ENCODE measurements at places on chromosomes 1 and 21. TPM values are rescaled to one million over a fixed set of nuclear protein-coding genes. Genes with fewer than 3 reads are reported as not detected.

DNA sequence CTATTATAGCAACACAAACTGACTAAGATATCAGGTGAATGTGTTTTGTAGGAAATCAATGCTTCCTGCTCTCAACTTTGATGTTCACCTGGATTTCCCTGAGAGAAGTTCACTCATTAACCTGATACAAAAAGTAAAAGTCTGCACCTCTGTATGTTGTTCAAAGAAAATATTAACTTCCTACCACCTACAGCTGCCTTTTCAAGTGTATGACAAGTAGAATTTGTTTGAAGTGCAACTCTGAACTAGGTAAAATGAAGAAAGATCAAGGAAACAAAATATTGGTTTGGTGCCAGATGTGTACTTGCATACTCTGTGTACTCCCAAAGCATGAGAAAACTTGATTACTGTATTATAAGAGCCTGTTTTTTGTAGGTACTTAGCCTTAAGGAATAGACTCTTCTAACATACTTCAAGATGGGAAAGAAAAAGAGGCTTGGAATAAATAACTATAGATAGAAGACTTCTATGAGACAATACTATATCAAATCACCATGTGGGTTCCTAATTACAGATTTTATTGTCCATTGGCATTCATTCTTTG, 193.4 kb downstream of the APP start:
- H3K4me3 ChIP-seq = no peak overlapping the region
- DNase-seq = no peak
- no peaks in the 10 kb centered on the region for H3K4me1 ChIP-seq
- peaks cover 71% of the 10 kb centered on the region for H3K36me3 ChIP-seq
- no peaks in the 10 kb centered on the region for H3K27me3 ChIP-seq

- no peak for DNase-seq
- H3K27me3 ChIP-seq = no peaks in the 10 kb centered on the region
- no peak overlapping the region for H3K27ac ChIP-seq
- H3K36me3 ChIP-seq = no peaks in the 10 kb centered on the region
- no peaks in the 10 kb centered on the region for H3K4me1 ChIP-seq
- no peak overlapping the region for H3K4me3 ChIP-seq
Observed at GRCh38 chr1:30319765-30320580, 403.4 kb downstream of the MATN1 start.

RCAN1 gene
- polyA plus RNA-seq = 16.7 TPM

LEMD1 gene
- polyA plus RNA-seq = not detected

RGS4 gene
- 124 TPM for polyA plus RNA-seq

GRCh38 chr1:15727866-15728534, 8.1 kb upstream of the SLC25A34 start:
- H3K27ac ChIP-seq = no peak overlapping the region
- no peaks in the 10 kb centered on the region for H3K36me3 ChIP-seq
- no peak for DNase-seq
- no peaks in the 10 kb centered on the region for H3K27me3 ChIP-seq
- H3K4me3 ChIP-seq = no peak overlapping the region
- no peaks in the 10 kb centered on the region for H3K4me1 ChIP-seq

HDGF gene
- polyA plus RNA-seq = 166 TPM

GRCh38 chr1:77076759-77077158, 142.5 kb downstream of the PIGK start:
- no peak overlapping the region for H3K27ac ChIP-seq
- no peaks in the 10 kb centered on the region for H3K4me1 ChIP-seq
- no peak for DNase-seq
- H3K27me3 ChIP-seq = no peaks in the 10 kb centered on the region
- H3K36me3 ChIP-seq = peaks cover 4% of the 10 kb centered on the region

DNA sequence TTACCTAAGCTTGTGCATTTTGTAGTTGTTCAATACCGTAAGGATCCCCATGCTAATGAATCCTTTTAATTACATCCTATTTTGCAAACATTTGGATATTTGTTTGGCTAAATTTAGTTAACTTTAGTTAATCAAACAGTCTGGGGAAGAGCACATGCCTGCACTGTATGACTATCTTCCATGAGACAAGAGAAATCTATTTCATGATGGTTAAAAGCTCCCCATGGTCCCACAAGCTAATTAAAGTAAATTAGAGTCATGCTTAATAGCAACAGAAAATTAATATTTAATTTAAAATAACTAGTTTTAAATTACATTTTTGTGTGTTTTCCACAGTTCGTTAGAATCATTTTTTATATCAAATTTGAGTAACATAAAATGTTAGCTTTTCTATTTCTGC, 95.4 kb upstream of the S1PR1 start:
- H3K27me3 ChIP-seq = no peaks in the 10 kb centered on the region
- H3K36me3 ChIP-seq = no peaks in the 10 kb centered on the region
- no peak overlapping the region for H3K4me3 ChIP-seq
- H3K27ac ChIP-seq = no peak overlapping the region
- no peak for DNase-seq

AMY2A gene
- not detected for polyA plus RNA-seq

LCE2C gene
- polyA plus RNA-seq = not detected

GRCh38 chr1:199302554-199302953, 663.7 kb downstream of the PTPRC start:
- no peaks in the 10 kb centered on the region for H3K4me1 ChIP-seq
- H3K27me3 ChIP-seq = no peaks in the 10 kb centered on the region
- H3K36me3 ChIP-seq = no peaks in the 10 kb centered on the region
- H3K4me3 ChIP-seq = no peak overlapping the region
- H3K27ac ChIP-seq = peak overlapping the region; percentile 91
- DNase-seq = no peak

SPRR2A gene
- polyA plus RNA-seq = not detected

ITGB2 gene
- polyA plus RNA-seq = 0.77 TPM

GRCh38 chr1:32684167-32684811, 18.3 kb downstream of the SYNC start:
- DNase-seq = no peak
- no peaks in the 10 kb centered on the region for H3K27me3 ChIP-seq
- H3K4me3 ChIP-seq = no peak overlapping the region
- H3K27ac ChIP-seq = no peak overlapping the region
- H3K36me3 ChIP-seq = peaks cover 51% of the 10 kb centered on the region

GRCh38 chr1:207495801-207496792, at the start of gene CR1:
Gene CR1, plus strand, starts transcription at chr1:207496157. Its CDS starts 111 bp downstream, at chr1:207496268.
- peak; percentile 12 for DNase-seq
- no peaks in the 10 kb centered on the region for H3K36me3 ChIP-seq
- H3K27me3 ChIP-seq = peaks cover 37% of the 10 kb centered on the region
- H3K27ac ChIP-seq = no peak within 1 kb of the TSS
- no peaks in the 10 kb centered on the region for H3K4me1 ChIP-seq

GRCh38 chr1:61269602-61270001, 187.2 kb downstream of the NFIA start:
- peak; percentile 9 for DNase-seq
- H3K4me3 ChIP-seq = no peak overlapping the region
- no peaks in the 10 kb centered on the region for H3K36me3 ChIP-seq

- peak; percentile 66 for DNase-seq
- H3K4me3 ChIP-seq = no peak overlapping the region
- peaks cover 15% of the 10 kb centered on the region for H3K4me1 ChIP-seq
- H3K27ac ChIP-seq = no peak overlapping the region
- no peaks in the 10 kb centered on the region for H3K27me3 ChIP-seq
Observed at GRCh38 chr1:244231572-244232315, 180.7 kb downstream of the ZBTB18 start.

DNA sequence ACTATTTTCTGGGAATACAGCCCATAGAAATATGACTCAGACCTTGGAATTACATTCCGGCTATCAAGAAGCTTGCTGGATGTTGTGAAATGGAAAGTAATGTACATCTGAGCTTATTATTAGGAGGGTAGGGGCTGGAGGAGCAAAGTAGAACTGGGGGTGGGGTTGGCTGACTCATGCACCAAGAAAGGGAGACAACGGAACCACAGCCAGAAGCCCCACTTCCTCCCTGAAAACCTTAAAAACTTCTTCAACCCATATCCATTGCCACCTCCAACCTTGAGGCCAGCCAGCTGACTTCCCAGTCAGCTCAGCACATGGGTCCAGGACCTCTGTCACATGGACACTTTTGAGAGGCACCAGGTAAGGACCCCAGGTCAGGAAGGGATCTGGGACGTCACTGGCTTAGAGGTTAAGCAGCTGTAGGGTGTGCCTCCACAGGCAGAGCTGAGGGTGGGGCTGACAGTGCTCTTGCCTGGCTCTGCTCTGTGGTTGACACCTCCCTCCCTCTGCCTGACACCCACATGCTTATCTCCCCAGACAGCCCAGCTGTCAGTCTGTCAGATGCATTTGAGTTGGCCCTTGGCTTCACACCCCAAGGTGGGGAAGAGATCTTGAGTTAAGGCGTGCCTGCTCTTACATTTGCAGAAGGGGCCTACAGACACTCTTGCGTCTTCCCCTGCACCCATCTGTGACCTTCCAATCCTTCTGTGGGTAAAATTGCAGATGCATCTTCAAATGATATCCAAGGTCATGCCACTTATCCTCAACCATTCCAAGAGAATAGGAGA, 5.7 kb upstream of the ZNF683 start:
- peaks cover 6% of the 10 kb centered on the region for H3K4me1 ChIP-seq
- DNase-seq = no peak
- H3K4me3 ChIP-seq = no peak overlapping the region
- H3K27ac ChIP-seq = peak overlapping the region; percentile 86
- no peaks in the 10 kb centered on the region for H3K27me3 ChIP-seq

DNA sequence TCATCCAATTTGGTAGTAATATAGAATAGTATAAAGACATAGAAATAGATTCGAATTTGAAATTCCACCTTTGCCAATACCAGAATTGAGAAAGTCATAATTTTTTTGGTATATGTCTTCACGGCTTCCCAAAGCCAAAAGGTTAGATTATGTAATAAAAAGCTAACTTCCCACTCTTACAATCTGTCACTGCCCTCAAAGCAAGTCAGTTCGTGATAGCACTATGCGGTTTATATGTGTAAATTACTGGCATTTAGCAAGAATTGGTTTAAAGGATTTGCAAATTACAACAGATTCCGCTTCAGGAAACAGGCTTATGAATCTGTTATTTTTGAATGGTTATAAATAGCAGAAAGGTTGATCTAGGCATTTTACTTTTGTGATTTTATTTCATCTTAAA, 679.4 kb upstream of the ADGRL2 start:
- DNase-seq = no peak
- no peak overlapping the region for H3K27ac ChIP-seq
- H3K4me3 ChIP-seq = no peak overlapping the region
- no peaks in the 10 kb centered on the region for H3K4me1 ChIP-seq

DNA sequence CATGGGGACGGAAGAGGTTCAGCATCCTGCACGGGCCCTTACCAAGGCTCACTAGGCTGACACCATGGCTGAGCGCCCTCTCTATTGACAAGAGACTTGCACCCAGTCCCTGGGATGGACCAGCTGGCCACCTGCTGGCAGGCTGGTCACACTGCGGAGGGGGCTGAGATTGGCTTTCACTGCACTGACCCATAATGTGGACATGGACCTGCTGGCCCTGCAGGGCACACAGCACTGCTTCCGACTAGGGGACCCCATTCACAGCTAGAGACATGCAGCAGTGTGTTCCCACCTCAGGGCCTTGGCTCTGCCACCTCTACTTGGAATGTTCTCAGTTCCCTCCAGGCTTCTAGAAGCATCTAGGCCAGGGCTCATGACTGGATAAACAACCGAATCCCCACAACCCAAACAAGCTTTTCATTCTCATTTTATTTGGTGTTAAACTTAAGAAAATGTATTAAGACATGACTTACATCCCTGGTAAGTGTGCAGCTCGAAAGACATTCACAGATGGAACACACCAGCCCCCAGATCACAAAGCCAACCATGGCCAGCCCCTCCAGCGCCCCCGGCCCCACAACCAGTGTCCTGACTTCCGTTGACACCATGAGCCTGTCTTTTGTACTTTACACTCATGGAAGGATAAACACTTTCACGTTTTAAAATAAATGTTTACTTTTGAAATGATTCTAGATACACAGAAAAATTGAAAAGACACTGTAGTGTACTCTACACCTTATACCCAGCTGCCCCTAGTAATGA, 9.3 kb upstream of the SRARP start:
- no peaks in the 10 kb centered on the region for H3K27me3 ChIP-seq
- no peak overlapping the region for H3K4me3 ChIP-seq
- no peaks in the 10 kb centered on the region for H3K36me3 ChIP-seq
- H3K27ac ChIP-seq = no peak overlapping the region
- DNase-seq = peak; percentile 86

GRCh38 chr1:46137916-46138315, 5.5 kb upstream of the PIK3R3 start:
- H3K27ac ChIP-seq = no peak overlapping the region
- no peaks in the 10 kb centered on the region for H3K36me3 ChIP-seq
- H3K27me3 ChIP-seq = no peaks in the 10 kb centered on the region
- DNase-seq = no peak
- H3K4me1 ChIP-seq = peaks cover 22% of the 10 kb centered on the region

WASF2 gene
- polyA plus RNA-seq = 23.0 TPM

DNA sequence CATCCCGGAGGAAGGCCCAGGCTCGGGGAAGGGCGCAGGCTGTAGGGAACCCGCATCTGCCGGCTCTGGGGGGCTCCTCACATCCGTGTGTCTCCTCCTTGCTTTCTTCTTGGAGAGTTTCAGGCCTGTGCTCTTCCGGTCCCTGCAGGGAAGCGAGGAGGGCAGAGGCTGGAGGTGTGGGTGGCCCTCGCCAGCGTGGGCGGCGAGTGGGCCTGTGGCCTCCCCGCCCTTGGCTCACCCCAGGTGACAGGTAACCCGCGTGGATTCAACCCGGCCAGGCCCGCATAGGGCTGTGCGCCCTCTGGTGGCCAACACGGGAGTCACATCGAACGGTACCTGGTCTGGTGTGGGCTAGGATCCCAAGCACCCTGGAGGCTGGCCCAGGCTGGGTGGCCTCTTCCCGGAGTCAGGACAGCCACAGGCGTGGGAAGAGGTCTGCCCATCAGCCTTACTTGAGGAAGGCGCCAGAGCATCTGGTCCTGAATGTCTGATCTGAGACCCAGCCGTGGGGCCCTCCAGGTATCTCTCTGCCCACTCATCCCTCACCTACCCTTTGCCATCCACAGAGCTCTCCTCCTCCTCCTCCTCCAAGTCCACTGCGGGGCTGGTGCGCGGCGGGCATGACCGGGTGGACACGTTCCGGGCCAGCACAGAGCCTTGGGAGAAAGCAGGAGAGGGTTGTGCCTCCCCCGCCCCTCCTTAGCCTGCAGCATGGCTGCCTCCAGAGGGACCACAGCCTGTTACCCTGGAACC, 9.6 kb upstream of the TNFRSF25 start:
- no peak overlapping the region for H3K27ac ChIP-seq
- no peaks in the 10 kb centered on the region for H3K4me1 ChIP-seq
- H3K36me3 ChIP-seq = no peaks in the 10 kb centered on the region
- no peaks in the 10 kb centered on the region for H3K27me3 ChIP-seq

KAZN gene
- polyA plus RNA-seq = 7.7 TPM

E2F2 gene
- polyA plus RNA-seq = 0.43 TPM

FAM72A gene
- polyA plus RNA-seq = 8.8 TPM

GBP7 gene
- not detected for polyA plus RNA-seq

DNA sequence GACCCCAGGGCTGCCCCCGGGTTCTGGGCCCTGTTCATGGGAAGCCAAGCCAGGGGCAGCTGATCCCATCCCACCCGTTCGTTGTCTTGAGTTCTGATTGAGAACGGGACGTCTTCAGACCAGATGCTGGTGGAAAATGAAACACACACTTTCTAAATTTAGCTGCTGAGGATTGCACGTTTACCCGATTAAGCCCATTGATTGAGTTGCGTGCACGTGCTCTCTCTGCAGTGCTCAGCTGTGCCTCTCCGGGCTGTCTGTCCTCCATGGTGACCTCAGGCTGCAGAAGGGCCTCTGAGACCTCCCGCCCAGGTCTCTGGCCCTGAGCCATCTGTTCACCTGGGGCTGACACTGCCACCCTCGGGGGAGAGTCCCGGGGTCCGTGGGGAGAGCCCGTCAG, 27.0 kb upstream of the PEX10 start:
- H3K4me3 ChIP-seq = no peak overlapping the region
- H3K27ac ChIP-seq = no peak overlapping the region
- DNase-seq = no peak
- H3K4me1 ChIP-seq = no peaks in the 10 kb centered on the region
- no peaks in the 10 kb centered on the region for H3K36me3 ChIP-seq
- H3K27me3 ChIP-seq = peaks cover 9% of the 10 kb centered on the region

Data from SK-N-SH (cell line).